ENCODE measurements at places on chromosomes 4 and X.

DNA sequence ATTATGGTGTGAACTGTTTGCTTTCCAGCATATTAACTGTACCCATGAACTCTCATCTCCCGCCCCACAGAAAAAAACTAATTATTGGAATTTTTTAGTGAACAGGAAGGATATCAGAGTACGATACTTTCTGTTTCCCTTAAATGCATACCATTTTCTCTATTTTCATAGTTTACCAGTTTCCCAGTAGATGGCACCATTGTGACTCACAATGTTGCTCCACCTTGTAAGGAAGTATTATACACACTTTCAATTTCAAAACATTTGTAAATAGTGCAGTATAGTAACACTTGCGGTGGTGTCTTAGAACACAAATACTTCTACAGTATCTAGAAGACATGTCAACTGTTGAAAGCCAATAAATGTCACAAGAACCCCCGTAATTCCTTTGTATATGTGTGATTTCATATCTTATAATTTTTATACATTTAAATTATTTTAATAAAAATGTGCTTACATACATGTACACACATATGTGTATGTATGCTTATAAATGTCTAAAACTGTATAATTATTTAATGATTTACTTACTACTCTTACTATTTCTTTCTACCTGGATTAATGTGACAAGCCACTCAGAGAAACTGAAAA lies 167.3 kb downstream of the SLIT2 start:
- DNase-seq = no peak

- no peak for DNase-seq
Measured at GRCh38 chr4:95470622-95471021, 78.2 kb downstream of the UNC5C start.

- DNase-seq = no peak
Measured at GRCh38 chr4:111689214-111689613, 456.0 kb upstream of the FAM241A start.

GRCh38 chr4:183873409-183874185 lies 31.5 kb upstream of the STOX2 start:
- no peak for DNase-seq

GRCh38 chrX:39605183-39605582 lies 492.6 kb downstream of the BCOR start:
- no peak for DNase-seq

GRCh38 chr4:95186666-95187065 lies 362.1 kb downstream of the UNC5C start:
- DNase-seq = no peak

- DNase-seq = no peak
Measured at GRCh38 chr4:118774989-118775388, 60.9 kb downstream of the SEC24D start.

DNA sequence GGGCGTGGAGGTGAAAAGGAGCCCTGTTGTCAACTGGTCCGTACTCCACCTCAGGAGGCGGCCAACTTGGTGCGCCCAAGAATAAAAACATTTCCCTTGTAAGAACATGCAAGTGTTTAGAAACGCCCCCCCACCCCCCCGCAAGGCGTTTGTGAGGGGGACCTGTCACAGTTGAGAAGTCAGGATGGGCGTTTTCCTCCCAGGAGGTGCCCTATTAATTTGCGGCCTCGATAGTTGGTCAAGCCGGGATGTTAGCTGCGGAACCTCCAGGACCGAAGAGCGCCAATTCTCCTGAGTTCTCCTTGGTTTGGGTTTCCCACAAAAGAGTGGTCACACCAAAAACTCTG lies 651 bp upstream of the SAP30 start:
- peak; percentile 34 for DNase-seq

GRCh38 chr4:68630371-68630770 lies 40.1 kb downstream of the UGT2B15 start:
- DNase-seq = no peak

- no peak for DNase-seq
Measured at GRCh38 chr4:145880355-145880960, 58.2 kb downstream of the ZNF827 start.

- DNase-seq = no peak
Measured at GRCh38 chrX:124085063-124085462, 123.6 kb downstream of the STAG2 start.

DNA sequence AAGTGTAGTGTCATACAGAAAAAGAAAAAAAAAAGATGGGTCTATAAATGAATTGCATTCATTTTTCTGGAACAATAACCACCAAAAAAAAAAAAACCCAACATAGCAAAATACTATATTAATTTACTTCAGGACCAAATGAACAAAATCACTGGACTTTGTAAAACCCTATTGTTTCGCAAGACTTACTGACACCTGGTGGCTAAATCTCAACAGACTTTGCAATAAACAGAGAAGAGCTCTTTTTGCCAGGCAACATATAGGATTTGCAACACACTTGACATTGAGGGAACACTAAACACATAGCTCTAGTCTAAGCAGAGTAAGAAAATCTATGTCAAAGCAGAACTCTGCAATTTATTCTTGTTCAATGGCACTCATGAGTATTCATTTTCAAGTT lies 990.2 kb downstream of the STPG2 start:
- no peak for DNase-seq

DNA sequence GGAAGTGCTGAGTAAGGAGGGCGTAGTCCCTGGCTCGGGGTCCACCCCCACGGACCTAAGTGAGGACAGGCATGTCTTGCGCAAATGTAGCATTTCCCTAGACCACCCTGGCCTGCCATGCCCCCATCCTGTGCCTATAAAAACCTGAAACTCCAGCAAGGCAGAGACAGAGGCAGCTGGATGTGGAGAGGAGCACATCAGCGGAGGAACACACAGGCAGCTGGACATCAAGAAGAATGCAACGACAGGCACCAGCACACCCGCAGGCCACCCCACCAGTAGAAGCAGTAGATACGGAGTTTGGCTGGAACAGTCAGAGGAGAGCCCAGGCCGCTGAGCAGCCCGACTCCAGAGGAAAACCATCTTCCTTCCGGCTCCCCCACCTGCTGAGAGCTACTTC lies 345.9 kb downstream of the FSTL5 start:
- no peak for DNase-seq

DNA sequence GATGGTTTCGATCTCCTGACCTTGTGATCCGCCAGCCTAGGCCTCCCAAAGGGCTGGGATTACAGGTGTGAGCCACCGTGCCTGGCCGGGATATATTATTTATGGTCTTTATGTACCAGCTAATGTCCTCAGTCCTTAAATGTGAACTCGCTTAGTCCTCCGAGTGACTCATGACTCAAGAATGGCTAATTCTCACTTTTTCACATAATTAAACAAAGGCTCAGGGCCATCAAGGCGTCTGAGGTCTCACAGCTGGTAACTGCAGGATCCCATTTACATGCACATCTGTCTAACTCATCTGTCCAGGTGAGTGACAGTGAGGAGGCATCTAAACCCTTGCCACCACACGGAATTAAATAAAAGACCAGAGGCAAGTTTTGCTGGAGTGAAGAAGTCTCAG lies 73.5 kb downstream of the HS3ST1 start:
- no peak for DNase-seq

DNA sequence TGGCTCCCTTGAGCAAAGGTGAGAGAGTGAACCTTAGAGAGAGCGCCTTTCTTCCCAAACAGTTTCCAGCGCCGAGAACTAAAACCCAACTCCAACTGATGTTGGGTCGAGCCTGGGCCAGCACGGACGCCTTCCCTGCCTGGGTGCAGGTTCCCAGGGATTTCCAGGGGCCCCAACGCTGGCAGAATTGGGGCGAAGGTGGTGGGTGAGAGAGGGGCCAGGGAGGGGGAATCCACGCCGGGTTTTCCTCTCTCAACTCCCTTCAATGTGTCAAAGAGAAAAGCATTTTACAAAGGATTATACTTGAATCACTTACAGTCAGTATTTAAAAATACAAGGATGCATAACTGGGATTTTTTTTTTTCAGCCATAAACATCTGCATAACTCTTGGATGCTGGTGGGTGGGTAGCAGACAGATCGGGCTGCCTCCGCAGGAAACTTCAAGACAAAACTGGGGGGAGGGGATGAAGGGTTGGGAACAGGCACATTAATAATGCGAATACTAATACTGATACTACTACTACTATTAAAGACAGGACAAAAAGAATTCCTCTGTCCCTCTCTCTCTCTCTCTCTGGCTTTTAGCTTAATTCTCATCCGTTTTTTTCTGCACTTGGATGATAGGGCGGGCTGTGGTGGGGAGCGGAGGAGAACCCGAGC lies 1.3 kb upstream of the ARX start:
- no peak for DNase-seq

DNA sequence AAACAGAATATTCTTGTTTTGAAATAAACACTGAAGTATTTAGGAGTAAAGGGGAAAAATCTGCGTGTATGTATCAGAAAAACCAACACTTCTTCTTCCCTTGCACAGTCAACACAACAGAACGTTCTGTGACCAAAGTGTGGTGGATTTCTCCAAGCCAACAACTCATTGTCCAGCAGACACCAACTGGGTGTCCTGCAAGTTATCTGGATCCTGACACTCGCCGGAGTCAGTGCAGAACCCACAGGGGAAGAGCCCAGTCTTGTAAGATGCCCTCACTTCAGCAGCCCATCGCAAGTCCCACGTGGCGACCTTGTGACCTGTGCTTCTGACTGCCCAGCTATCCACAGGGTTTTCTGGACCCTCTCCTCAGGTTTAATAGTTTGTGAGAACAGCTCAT lies 630.7 kb upstream of the ZFP42 start:
- no peak for DNase-seq

GRCh38 chr4:1910643-1911042 lies 39.5 kb downstream of the NSD2 start:
- DNase-seq = no peak

GRCh38 chr4:61212788-61213187 lies 12.7 kb downstream of the ADGRL3 start:
- DNase-seq = no peak

DNA sequence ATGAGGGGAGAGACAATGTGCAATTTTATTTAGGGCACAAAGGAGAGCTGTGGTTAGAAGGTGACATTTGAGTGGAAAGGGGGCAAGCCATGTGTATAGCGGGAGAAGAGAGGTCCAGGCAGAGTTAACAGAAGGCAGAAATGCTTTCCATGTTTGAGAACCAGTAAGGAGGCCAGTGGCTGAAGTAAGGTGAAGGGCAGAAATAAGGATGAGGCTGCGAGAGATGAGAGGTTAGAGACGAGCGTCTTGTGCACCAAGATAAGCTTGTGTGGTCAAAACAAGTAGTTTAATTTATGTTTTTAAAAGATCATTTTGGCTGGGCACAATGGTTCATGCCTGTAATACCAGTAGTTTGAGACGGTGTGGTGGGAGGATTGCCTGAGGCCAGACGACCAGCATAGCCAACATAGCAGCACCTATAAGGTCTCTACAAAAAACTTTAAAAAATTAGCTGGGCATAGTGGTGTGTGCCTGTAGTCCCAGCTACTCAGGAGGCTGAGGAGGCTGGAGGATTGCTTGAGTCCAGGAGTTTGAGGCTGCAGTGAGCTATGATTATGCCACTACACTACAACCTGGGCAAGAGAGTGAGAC lies 8.5 kb downstream of the HTT start:
- DNase-seq = no peak

GRCh38 chrX:153405426-153405825 lies 4.3 kb upstream of the PNMA6E start:
- DNase-seq = no peak

GRCh38 chrX:9341291-9342201 lies 123.3 kb upstream of the TBL1X start:
- DNase-seq = no peak

- no peak for DNase-seq
Measured at GRCh38 chrX:72308566-72309296, 3.0 kb upstream of the CITED1 start.

DNA sequence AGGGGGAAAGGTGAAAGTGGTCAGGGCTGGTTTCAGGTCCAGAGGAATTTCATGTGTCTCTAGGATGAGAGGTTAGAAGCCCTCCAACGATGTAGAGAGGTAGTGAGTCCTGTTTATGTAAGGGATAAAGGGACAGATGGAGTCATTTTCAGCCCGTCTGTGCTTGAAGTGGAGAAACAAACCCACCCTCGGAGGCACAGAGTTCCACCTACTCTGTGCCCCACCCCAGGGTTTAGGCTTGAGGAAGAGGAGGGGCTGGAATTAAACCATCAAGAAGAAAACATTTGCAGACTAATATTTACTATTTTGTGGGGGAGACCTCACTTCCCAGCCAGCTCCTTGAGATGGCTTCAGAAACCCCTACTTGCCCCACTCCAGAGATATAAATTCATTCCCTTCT lies 868 bp upstream of the GNL3L start:
- DNase-seq = no peak

DNA sequence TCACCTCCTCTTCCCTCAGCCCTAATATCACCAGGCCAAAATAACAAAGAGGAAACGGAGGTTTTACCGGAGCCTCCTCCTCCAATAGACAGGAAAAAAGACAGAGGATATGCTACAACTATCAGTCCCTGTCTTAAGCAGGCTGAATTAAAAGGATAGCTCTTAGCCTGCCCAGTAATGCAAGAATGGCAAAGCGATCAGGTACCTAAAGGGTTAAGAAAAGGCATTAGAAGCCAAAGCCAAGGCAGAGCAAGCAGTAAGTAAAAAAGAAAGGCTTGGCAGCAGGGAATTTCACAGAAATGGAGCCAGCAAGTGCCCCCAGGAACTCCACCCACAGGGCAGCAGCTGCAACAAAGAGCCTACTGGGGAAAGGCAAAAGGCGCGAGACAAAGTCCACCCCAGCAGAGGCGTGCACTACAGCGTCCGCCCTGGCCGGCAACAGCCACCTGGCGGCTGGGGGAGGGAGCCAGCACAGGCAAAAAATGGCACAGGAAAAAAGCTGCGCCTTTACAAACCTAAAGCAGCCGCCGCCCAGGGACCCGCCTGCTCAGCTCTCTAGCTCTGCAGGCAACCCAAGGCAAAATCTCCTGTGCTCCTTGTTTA lies 220.6 kb upstream of the ZC4H2 start:
- no peak for DNase-seq

DNA sequence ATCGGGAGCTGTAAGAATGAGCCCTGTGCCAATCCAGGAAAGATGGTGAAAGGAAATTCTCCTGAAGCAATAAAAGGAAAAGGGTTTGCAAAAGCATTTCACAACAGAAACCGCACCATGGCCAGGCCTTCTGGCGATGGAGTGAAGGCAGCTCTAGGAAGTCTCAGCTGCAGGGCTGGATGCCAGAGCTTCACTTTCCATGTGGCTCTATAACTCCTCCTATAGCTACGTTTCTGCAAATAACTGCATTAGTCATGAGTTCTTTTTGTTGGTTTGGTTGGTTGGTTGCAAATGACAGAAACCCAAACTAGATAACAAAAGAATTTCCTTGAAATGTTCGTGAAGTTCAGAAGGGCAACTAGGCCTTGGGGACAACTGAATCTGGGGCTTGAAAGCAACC lies 84.6 kb downstream of the RELL1 start:
- DNase-seq = no peak

DNA sequence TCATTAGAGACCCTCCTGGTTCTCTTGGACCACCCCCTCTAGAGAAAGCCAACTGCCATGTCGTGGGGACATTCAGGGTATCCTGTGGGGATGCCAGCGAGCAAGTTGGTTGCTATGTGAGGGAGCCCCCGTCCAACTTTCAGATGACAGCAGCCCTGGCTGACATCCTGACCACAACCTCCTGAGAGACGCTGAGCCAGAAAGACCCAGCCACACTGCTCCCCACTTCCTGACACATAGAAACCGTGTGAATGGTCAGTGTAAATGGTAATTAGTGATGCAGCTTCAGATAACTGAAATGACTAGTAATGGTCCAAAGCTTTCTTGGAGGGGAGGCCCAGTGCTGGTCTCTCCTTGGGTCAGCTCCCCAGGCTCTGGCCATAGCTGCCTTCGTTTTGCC lies 10.8 kb downstream of the CLCN4 start:
- no peak for DNase-seq

Data from activated naive CD8-positive, alpha-beta T cell treated with anti-CD3 and anti-CD28 coated beads, Interleukin-2, amount 50 U/mL, for 16 hours (primary cell).